ENCODE measurements at places on chromosomes 4 and X. TPM values are rescaled to one million over a fixed set of nuclear protein-coding genes. Genes with fewer than 3 reads are reported as not detected.

DNA sequence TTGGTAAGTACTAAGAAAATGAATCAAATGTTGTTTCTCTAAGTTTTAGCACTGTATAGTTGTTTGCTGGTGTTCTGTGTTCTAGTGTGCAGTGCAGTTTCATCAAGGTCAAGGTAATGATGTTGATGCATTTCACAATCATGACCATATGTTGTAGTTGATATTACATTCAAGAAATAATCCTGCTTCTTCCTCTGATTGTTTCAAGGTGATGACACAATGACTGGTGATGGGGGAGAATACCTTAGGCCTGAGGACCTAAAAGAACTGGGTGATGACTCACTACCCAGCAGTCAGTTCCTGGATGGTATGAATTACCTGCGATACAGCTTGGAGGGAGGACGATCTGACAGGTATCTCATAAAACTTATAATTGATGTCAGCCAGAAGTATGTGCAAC is 261.6 kb downstream of the ANK2 start:
- no peak overlapping the region for H3K27ac ChIP-seq
- H3K4me3 ChIP-seq: no peak overlapping the region
- peaks cover 15% of the 10 kb centered on the region for H3K27me3 ChIP-seq
- no peaks in the 10 kb centered on the region for H3K36me3 ChIP-seq
- H3K4me1 ChIP-seq: peaks cover 1% of the 10 kb centered on the region

- H3K27me3 ChIP-seq: no peaks in the 10 kb centered on the region
- no peaks in the 10 kb centered on the region for H3K4me1 ChIP-seq
- no peak for DNase-seq
- H3K4me3 ChIP-seq: no peak overlapping the region
- no peak overlapping the region for H3K27ac ChIP-seq
- no peaks in the 10 kb centered on the region for H3K36me3 ChIP-seq
These were observed 8.6 kb downstream of the F9 start for GRCh38 chrX:139538907-139539790.

- no peak overlapping the region for H3K4me3 ChIP-seq
- H3K27ac ChIP-seq: no peak overlapping the region
- peaks cover 21% of the 10 kb centered on the region for H3K27me3 ChIP-seq
- no peaks in the 10 kb centered on the region for H3K36me3 ChIP-seq
- DNase-seq: no peak
These were observed 56.7 kb downstream of the FGFBP1 start for GRCh38 chr4:15881820-15882219.

DNA sequence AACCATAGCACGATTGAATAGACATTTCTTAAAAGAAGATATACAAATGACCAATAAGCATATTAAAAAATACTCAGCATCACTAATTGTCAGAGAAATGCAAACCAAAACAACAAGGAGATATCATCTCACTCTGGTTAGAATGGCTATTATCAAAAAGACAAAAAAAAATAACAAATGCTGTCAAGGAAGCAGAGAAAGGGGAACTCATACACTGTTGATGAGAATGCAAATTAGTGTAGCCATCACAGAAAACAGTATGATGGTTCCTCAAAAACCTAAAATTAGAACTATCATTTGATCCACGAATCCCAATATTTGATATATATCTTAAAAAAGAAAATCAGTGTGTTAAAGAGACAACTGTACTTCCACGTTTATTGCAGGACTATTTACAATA is 71.7 kb upstream of the BANK1 start:
- no peaks in the 10 kb centered on the region for H3K36me3 ChIP-seq
- no peak overlapping the region for H3K27ac ChIP-seq

DNA sequence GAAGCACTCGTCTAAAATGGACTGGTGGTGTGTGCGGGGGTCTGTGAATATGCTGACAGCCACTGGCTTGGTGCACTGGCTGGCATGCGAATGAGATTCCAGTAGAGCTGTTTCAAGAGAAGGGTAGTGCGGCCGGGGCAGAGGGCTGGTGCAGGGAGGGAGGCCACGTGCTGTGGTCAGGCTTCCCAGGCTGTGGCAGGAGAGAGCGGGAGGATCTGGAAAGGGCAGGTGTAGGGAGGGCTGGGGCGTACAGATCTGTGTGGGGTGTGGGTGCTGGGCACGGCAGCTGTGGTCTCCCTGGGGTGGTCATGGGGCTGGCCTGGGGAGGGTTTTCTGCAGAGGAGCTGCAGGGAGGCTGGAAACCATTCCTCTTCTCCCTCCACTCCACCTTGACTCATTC is 30.2 kb downstream of the SORCS2 start:
- no peak for DNase-seq
- no peaks in the 10 kb centered on the region for H3K36me3 ChIP-seq
- no peak overlapping the region for H3K27ac ChIP-seq
- no peaks in the 10 kb centered on the region for H3K4me1 ChIP-seq

GRCh38 chrX:24657671-24658386 is 10.7 kb upstream of the PCYT1B start:
- H3K27ac ChIP-seq: no peak overlapping the region
- peaks cover 8% of the 10 kb centered on the region for H3K27me3 ChIP-seq

DNA sequence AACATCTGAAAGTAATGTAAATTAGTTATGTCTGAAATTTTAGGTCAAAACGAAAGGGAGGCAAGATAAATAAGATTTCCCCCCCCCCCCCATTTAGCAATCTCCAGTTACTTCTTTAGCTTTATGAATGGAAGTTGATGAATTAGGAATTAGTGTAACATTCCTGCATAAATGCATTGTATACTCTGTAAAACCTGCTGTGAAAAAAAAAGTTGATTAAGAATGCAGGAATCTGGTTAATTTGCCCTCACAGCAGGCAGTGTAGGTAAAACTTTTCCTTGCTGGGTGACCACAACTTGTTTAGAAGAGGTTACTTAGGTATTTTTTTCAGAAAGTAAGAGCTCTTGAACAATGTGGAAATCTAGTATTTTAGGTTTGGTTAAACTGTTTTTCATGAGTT is 15.3 kb downstream of the LARP7 start:
- no peak overlapping the region for H3K4me3 ChIP-seq
- DNase-seq: no peak
- no peak overlapping the region for H3K27ac ChIP-seq

DNA sequence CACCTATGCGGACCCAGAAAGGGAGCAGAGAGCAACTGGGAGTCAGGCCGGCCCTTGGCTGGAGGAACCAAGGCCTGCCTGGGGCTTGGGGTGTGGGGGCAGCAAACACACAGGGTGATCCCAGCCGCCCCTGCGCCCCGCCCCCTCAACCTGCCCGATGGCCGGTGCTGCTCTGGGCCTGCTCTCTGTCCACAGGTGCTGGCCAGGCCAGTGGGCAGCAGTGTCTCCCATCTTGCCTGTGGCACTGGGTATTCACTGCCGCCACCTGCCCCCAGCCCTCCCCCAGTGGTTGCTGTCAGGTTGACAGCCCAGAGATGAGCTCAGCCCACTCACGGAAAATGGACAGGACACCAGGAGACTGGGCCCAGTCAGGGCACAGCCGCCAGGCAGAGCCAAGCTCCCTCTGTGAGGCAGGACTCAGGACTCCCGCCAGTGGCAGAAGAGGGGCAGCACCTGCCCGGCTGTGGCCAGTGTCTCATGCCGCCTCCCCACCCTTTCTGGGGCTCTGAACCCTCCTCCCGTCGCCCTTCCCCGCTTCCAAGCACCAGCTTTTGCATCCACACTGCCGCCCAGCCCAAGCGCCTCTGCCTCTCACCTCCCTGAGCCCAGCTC is 4.7 kb downstream of the NKX1-1 start:
- no peak overlapping the region for H3K27ac ChIP-seq
- H3K27me3 ChIP-seq: peaks cover 21% of the 10 kb centered on the region
- H3K4me3 ChIP-seq: no peak overlapping the region
- no peak for DNase-seq

DNA sequence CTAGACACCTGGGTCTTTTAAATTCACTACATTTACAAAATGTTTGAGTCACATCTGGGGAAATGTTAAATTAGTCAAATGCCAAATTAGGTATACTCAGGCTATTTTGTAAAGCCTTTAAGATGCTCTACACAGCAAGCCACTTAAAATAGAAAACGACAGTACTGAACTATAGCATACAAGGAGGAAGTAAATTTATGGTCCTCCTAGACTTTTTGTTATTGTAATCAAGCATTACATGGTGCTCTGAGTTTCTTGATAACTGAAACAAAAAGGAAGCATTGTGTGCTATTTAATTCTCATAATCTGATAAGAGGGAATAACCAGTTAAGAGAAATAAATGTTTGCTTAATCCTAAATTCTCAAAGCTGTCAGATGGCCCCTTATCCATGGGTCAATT is 46.2 kb downstream of the SLC9A7 start:
- H3K27me3 ChIP-seq: no peaks in the 10 kb centered on the region
- H3K4me1 ChIP-seq: peaks cover 16% of the 10 kb centered on the region
- no peak overlapping the region for H3K27ac ChIP-seq

DNA sequence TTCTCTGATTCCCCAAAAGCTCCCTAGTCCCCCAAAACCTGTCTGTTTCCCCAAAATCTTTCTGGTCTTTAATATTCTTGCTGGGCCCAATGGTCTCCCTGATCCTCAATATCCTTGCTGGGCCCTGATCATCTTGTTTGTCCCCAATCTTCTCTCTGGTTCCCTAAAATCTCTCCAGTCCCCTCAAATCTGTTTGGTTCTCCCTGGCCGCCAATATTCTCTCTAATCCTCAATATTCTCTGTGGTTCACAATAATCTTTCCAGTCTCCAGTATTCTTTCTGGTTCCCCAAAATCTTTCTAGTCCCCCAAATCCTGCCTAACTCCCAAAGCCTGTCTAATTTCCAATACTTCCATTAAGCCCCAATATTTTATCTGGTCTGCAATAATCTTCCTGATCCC is 18.5 kb downstream of the P2RY8 start:
- no peak for DNase-seq
- peaks cover 57% of the 10 kb centered on the region for H3K36me3 ChIP-seq
- H3K4me1 ChIP-seq: peaks cover 49% of the 10 kb centered on the region

GRCh38 chr4:159682996-159683395 is 580.1 kb downstream of the RAPGEF2 start:
- DNase-seq: no peak
- no peaks in the 10 kb centered on the region for H3K4me1 ChIP-seq
- no peak overlapping the region for H3K4me3 ChIP-seq
- H3K36me3 ChIP-seq: no peaks in the 10 kb centered on the region

DNA sequence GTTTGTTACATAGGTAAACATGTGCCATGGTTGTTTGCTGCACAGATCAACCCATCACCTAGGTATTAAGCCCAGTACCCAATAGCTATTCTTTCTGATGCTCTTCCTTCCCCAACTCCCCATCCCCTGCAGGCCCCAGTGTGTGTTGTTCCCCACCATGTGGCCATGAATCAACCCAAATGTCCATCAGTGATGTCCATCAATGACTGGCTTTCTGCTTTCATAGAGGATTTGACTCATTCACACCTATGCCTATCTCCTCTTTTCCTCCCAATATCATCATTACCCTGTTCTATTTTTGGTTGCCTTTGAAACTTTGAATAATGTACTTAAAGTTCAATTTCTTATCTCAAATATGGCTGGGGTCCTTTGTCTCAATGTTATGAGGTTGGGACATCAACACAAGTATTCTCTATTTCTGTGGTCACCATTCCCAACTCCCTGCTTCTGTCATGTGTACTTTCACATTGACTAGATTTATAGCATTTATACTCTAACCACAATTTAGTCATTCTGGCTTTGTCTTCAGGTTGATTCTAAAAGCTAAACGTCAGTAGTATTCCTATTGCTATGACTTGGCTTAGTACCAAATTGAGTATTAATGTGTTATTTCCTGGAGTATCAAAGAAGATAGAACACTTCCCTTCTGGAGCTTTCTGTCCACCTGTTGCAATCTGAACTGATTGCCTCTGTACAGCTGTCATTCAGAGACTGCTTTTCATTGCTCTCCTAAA is 107.2 kb downstream of the TAB3 start:
- H3K4me3 ChIP-seq: no peak overlapping the region
- H3K36me3 ChIP-seq: no peaks in the 10 kb centered on the region
- DNase-seq: no peak
- H3K4me1 ChIP-seq: no peaks in the 10 kb centered on the region
- no peak overlapping the region for H3K27ac ChIP-seq

DNA sequence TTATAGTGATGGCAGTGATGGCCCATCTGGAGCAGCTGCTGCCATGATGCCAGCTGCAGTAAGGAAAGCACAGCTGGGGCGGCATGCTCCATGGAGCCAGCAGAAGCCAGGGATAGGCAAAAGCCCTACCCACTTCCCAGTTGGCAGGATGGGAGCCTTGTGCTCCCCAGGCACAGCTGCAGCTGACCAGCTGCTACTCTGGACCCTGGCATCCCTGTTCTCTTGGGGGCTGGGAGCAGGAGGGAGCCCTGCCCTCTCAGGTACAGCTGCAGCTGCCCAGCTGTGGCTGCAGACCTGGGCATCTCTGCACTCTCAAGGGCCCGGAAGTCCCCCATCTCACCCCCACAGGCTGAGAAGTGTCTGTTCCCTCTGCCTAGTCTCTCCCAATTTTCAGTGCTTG is 531.9 kb downstream of the PCDH18 start:
- no peaks in the 10 kb centered on the region for H3K27me3 ChIP-seq
- DNase-seq: no peak
- no peak overlapping the region for H3K4me3 ChIP-seq
- H3K36me3 ChIP-seq: no peaks in the 10 kb centered on the region
- no peaks in the 10 kb centered on the region for H3K4me1 ChIP-seq

- peak within 1 kb of the TSS; percentile 76 for H3K4me3 ChIP-seq
- H3K27me3 ChIP-seq: peaks cover 78% of the 10 kb centered on the region
- DNase-seq: peak; percentile 54
- no peak within 1 kb of the TSS for H3K27ac ChIP-seq
- no peaks in the 10 kb centered on the region for H3K36me3 ChIP-seq
These were observed at the start of gene COL25A1 for GRCh38 chr4:109302361-109303139. TSS of gene COL25A1 (minus strand) at chr4:109302658.

DNA sequence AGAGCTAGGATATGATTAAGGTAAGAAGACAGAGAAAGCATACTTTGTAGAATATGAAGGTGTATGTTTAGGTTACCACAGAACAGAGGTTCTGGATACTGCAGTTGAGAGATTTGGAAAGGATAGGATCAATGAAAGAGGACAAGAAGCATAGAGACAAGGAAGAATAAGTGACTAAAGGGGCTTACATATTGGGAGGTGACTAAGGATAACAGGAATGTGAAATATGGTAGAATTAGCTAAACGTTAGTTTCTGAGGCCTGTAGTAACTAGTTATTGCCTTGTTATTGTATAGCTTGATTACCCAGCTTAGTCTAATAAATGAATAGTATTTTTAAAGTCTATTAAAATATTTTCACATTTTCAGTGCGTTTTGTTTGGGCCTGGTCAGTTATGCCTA is 38.2 kb downstream of the CENPI start:
- no peaks in the 10 kb centered on the region for H3K4me1 ChIP-seq
- no peaks in the 10 kb centered on the region for H3K27me3 ChIP-seq
- peaks cover 30% of the 10 kb centered on the region for H3K36me3 ChIP-seq
- no peak overlapping the region for H3K4me3 ChIP-seq

DNA sequence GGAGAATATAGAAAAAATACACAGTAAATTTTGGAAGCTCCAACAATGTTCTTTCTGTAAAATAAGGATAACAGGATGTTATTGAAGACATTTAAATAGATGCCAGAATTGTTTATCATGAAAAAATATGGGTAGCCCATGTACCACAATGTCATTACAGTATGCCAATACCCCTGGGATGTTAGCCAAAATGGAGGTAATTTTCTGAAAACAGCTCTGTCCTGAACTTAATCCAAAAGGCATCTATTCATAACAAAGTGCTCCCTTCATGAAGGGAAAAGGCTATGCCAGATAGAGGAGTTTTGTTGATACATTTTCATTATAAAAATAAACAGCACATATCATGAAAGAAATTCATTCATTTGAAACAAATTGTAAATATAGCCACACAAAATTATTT is 1902.6 kb upstream of the AGA start:
- H3K4me1 ChIP-seq: no peaks in the 10 kb centered on the region
- DNase-seq: no peak

- peaks cover 2% of the 10 kb centered on the region for H3K36me3 ChIP-seq
- no peak overlapping the region for H3K4me3 ChIP-seq
- peak overlapping the region; percentile 51 for H3K27ac ChIP-seq
These were observed 16.5 kb upstream of the CYBB start for GRCh38 chrX:37763400-37763799.

The INTU gene
- total RNA-seq: 0.06 TPM

The FRMPD4 gene
- not detected for total RNA-seq

The ZNF827 gene
- total RNA-seq: 22.4 TPM

The MAGEA1 gene
- total RNA-seq: not detected

All from activated naive CD8-positive, alpha-beta T cell treated with anti-CD3 and anti-CD28 coated beads, Interleukin-2, amount 10 ng/mL, durations not matched to agents 7 days and 5 days (primary cell).